ENCODE measurements at places on chromosomes 16 and 17. TPM values are rescaled to one million over a fixed set of nuclear protein-coding genes. Genes with fewer than 3 reads are reported as not detected.

Gene CPHXL2
- total RNA-seq, result not detected

DNA sequence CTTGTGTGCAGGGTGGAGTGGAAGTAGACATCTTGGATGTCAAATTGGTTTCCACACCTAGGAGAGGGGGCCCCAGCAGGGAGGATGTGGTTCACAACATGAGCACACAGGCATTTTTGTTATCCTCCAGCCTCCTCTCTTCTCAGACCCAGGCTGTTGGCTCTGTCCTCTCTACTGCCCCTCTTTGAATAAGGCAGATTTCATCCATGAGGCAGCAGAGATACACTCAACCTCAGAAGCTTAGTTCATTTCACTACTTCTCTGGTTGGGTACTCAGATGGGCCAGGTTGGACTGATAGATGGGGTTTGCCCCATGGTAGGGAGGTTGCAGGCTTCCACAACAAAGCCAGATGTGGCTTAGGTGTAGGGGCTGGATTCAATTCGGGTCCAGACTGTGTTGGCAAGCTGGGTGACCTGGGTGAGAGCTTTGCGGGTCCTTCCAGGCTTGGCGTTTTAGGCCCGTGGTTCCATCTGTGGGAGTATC, 22.2 kb upstream of the NFATC3 start:
- no peak for DNase-seq

Gene GPR179
- total RNA-seq, result not detected

- DNase-seq, result peak; percentile 45
Observed at GRCh38 chr17:5758651-5759050, 174.3 kb upstream of the NLRP1 start.

Gene COX11
- total RNA-seq, result 45.4 TPM

Gene LDHD
- total RNA-seq, result not detected

GRCh38 chr16:31785126-31785525, 88.5 kb upstream of the ZNF267 start:
- no peak for DNase-seq

- no peak for DNase-seq
Observed at GRCh38 chr16:24624102-24624501, 84.7 kb downstream of the RBBP6 start.

DNA sequence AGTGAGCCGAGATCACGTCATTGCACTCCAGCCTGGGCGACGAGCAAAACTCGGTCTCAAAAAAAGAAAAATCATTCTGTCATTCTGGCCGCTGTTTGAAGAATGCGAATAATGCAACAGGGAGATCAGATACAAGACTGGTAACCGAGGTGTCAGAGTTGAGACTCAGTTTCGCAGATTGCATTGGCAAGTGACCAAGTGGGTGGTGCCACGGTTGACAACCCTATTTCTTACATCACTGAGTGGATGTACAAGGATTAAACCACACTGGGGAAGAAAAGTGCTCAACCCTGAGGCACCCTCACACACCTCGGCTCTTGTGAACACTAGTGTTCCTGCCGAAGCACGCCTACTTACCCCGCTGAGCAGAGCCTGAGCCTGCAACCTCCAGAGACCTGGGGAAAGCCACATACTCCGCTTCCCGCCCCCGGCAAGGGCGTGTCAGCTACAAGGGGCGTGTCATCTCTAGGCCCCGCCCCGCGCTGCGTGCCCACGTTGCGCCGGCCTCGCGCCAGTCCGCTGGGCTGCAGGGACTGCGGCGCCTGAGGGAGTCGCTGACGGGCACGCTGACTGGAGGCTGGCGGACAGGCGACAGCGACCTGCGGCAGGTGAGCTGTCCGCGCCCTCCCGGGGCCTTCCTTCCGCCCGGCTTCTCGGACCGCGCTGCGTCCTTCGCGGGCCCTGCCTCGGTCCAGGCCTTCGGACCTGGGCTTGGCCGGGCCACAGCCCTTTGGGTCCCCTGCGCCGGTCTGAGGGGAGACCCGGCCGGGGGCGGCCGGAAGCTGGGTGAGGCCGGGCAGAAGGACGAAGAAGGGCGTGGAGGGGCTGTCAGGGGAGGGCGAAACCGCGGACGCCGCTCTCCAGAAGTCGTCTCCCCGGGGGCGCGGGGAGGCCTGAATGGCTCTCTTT, at the start of gene HMOX2:
Gene HMOX2, plus strand, starts transcription at position 519 of the 909 bp plus-strand sequence. CDS start 29,127 bp downstream, outside the sequence.
- DNase-seq, result peak; percentile 89

Gene MPO
- not detected for total RNA-seq

- no peak for DNase-seq
Observed at GRCh38 chr17:55463600-55463999, 42.0 kb upstream of the MMD start.

DNA sequence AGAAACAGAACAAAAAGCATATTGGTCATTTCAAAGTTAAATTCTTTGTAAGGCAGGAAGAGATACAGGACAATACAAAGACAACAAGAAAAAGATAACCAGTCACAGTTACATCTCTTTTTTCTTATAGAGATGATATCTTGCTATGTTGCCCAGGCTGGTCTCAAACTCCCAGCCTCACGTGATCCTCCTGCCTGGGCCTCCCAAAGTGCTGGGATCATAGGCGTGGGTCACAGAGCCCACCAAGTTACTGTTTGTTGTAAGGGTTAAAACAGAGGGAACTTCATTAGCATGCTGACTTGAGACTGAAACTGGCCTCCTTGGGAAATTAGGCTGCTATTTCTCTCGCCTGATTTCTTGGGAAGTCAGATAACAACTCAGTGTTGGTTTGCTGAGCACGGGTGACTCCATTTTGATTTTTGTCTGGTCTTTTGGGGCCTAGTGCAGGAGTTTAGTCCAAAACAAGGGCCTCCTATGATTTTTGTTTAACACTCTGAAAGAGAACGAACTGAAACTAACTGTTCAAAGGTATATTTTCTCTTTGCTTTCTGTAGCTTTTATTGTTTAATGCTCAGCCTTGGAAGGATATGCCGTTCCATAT, 31.5 kb upstream of the SEC14L1 start:
- DNase-seq, result no peak
